ENCODE measurements at places on chromosomes 11 and 22.

DNA sequence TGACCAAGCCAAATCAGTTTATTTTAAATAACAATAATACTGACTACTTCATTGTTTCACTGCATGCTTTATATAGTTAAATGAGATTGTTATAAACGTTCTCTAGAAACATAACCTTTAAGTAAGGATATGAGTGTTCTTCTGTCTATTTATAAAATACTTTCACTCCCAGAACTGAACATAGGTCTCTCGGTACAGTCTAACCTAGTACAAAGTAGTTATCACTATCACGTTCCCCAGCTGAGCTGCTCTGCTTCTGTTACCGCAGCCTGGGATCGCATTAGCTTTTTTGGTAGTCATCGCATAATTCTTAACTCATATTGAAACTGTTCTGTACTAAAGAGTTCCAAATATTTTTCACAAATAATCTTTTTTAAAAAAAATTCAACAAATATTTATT is 143.6 kb downstream of the WNT11 start:
- DNase-seq: no peak

DNA sequence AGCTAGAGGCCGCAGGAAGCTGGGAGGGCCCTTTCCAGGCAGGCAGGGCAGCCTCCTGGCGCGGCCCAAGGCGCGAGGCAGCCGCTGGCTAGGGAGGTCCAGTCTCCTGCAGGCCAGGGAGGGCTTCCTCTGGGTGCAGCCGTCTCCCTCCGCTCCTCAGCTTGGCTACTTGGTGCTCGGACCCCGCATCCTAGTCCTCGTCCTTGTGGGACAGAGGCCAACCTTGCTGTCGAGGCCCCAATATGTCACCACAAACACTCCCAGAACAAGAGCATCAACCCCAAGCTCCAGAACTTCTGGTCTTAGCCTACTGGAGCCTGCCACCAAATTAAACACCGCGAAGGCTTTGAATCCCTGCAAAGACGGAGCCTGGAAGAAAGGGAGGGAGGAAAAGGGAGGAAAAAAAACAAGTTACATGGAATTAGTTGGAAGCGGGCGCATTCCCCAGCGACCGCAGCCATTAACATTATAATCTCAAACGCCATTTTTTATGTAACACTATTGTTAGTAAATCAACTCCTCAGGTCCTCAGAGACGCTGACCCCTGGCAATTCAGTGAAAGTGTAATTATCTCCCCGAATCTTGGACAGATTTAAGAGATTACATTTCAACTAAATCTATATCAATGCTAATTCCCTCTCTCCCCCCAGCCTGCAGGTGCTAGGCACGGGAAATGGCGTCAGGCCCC is 12.7 kb upstream of the PAX6 start:
- DNase-seq: no peak

DNA sequence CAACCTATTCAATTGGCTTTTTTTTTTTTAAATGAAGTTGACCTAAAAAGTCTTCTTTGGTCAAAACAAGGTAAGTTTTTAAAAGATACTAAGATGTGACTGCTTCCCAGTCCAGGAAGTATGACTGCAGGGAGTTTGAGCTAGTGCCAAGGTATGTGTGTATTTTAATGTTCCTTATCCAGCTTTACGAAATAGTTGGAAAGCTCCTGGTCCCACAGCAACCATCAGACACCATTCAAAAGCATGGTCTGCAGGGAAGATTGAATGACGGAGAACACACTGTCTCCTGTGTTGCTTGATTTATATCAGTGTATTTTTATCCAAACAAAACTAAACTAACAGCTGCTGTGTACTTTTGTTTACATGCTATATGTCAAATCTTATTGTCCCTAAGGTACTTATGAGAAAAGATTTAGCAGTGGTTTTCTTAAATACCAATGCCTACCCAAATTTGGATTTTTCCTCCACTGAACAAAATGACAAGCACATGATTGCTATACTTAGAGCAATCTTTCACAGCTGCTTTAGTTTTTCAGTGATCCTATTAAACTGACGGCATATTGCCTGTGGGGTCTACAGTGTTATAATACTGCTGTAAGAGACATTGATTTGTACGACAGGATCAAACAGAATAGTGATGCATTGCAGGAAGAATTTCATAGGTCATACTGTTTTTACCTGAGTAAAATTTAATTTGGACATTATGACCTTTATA is 122.9 kb downstream of the DCDC1 start:
- peak; percentile 27 for DNase-seq

GRCh38 chr22:22703715-22704114 is 59.3 kb downstream of the GGTLC2 start:
- peak; percentile 5 for DNase-seq

DNA sequence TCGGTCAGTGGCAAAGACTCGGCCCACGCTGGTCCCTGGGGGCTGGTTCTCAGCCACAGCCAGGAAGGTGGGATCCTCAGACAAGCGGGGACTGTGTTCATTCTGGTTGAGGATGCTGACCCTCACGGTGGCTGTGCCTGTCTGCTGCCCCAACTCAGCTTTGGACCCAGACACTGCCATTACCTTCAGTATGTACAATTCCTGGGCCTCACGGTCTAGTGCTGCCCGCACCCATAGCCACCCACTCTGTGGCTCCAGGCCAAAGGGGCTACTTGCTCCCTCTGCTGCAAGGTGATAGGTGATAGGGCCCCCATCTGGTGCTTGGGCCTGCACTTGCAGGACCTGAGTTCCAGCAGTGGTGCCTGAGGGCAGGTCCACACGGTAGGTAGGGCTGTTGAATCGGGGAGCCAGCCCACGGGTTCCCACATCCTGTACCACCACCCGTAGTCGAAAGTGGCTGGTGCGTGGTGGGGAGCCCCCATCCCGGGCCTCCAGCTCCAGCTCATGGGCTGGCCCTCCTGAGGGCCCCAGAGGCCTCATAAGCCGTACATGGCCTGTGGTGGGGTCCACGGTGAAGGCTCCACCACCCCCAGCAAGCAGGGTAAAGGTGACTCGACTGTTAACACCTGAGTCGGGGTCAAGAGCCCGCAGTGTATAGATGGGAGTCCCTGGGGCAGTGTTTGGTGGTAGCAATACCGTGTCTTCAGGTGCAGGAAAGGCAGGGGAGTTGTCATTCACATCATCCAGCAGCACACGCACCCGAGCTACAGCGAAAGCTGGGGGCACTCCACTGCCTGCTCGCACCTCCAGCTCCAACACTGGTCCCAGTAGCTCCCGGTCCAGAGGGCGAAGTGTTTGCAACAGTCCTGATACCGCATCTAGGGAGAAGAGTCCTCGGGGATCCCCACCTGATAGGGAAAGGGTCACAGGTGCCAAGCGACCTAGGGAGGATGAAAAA is 13.2 kb upstream of the TPP1 start:
- no peak for DNase-seq

DNA sequence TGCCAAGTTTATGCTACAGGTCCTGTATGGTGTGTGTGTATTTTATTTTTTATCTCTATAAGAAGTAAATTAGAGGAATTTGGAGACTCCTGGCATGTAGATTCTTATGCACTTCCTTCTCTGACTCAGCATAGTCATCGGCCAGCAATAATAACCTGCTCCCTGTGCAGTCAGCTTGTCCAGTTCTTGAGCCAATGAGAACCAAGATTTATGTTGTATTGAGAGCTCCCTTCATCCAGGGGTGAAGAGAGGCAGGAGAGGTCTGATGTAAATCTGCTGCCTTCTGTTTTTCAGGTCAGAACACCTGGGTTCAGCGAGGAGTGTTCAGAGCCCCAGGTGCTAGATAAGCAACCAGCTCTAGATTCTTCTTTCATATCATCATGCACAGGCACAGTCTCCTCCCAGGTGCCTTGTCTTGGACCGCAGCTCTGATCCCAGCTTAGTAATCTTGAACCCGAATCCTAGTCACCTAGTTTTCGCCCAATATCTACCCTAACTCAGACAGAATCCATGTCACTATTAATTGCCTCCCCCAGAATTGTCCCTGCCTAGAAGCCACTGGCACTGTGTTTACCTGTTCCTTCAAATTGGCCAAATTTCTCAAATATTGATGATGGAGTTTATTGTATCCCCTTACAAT is 328.2 kb upstream of the NCAM1 start:
- no peak for DNase-seq

DNA sequence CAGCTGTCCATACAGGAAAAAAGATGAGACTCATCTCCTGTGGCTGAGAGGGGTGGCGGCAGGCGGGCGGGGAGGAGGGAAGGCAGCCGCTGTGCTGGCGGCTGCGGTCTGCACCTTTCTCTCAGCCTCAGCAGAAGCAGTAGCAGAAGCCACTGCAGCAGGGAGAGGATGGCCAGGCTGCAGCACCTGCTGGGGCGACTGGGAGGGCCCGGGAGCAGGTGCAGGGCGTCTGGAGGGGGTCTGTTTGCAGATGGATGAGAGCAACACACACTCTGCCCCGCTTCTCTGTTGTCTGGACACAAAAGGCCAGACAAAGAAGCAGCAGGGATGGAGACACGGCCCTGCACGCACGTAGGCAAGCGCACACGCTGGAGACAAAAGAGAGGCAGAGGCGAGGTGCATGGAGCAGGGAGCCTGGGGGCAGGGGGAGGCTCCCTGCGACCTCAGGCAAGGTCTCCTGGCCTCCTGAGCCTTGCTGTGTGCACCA is 9.3 kb upstream of the MIAT start:
- DNase-seq: peak; percentile 23

DNA sequence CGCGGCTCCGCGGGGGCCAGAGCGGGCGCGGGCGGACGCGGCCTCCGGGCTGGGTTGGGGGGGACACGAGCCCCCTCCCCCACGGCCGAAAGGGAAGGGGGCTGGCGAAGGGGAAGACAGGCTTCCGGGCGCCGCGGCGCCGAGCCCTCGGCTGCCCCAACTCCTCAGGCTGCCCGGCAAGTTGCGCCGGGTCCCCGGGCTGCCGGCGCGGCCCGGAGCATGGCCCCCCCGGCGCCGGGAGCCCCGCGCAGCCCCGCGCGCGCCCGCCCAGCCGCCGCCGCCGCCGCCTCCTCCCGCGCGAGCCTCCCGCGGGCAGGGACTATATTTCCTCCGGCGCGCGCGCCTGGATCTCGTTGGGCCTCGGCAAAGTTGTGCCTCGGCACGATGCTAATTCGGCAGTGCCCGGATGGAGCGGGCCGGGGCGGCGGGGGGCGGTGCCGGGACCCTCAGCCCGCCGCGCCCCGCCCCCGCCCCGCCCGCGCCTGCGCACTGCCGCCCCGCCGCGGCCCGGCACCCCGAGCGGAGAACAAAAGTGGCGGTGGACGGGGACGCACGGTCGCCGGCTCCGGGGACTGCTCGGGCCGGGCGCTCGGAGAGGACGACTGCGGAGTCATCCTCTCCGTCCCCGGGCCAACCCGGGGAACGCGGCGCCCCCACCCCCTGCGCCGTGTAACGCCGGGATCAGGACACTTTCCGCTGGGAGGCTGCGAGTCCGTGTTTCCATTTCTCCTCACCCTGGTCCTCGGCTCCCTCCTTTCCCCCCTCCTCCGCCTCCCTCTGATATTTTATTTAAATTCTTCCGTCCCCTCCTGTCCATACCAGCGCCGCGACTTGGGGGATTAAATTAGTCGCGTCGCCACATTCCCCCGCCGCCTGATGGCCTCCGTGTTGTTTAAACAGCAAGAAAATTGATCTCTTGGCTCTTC is at the start of gene PHF21B:
TSS of gene PHF21B (minus strand) at position 400 of the 926 bp plus-strand sequence. CDS start 456 bp downstream, outside the sequence.
- peak; percentile 71 for DNase-seq

GRCh38 chr11:11532574-11532973 is 89.2 kb downstream of the GALNT18 start:
- DNase-seq: no peak

- no peak for DNase-seq
Measured at GRCh38 chr11:69238573-69239351, 55.2 kb upstream of the MYEOV start.

Data from fibroblast of skin of abdomen (primary cell).